ENCODE measurements at places on chromosomes 5 and 9.
A peak's percentile ranks its signal among the peaks of the same experiment; 100 is the strongest.

GRCh38 chr5:181111010-181111409 lies 20.0 kb downstream of the OR2V1 start:
- peaks cover 68% of the 10 kb centered on the region for H3K27me3 ChIP-seq
- no peak for DNase-seq
- peaks cover 13% of the 10 kb centered on the region for H3K4me1 ChIP-seq
- H3K4me3 ChIP-seq = no peak overlapping the region
- no peaks in the 10 kb centered on the region for H3K36me3 ChIP-seq

GRCh38 chr5:5370059-5370774 lies 52.3 kb upstream of the ICE1 start:
- no peak overlapping the region for H3K4me3 ChIP-seq
- DNase-seq = no peak
- H3K36me3 ChIP-seq = no peaks in the 10 kb centered on the region
- H3K4me1 ChIP-seq = no peaks in the 10 kb centered on the region

DNA sequence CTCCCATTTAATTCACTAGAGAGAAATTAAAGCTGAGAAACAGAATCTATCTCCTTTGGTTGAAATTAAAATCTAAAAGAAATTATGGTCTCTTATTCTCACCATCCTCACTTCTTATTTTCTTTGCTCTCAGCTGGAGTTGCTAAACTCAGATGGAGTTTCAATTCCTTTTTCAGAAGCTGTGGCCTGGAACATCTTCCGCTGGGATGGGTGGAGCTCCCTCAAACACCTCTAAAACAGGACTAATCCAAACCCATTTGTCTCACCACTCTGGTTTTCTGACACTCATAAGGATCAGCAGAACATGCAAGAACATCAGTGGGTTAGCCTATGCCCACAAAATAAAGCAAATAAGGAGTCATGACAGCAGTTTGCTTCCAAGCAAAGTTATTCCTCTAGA lies 39.6 kb upstream of the CEP78 start:
- DNase-seq = no peak
- peaks cover 37% of the 10 kb centered on the region for H3K4me1 ChIP-seq
- H3K27ac ChIP-seq = no peak overlapping the region
- no peak overlapping the region for H3K4me3 ChIP-seq
- H3K27me3 ChIP-seq = no peaks in the 10 kb centered on the region
- peaks cover 36% of the 10 kb centered on the region for H3K36me3 ChIP-seq

DNA sequence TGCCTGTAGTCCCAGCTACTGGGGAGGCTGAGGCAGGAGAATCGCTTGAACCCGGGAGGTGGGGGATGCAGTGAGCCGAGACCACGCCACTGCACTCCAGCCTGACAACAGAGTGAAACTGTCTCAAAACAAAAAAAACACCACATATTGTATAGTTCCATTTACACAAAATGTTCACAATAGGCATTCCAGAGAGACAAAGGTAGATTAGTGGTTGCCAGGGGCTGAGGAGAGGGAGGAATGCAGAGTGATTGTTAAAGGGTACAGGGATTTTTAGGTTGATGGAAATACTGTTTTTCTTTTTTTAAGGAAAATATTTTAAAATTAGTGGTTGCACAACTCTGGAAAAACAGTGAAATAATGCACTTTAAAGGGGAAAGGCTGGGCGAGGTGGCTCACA lies 19.6 kb downstream of the ETF1 start:
- H3K4me1 ChIP-seq = peaks cover 39% of the 10 kb centered on the region
- no peak for DNase-seq
- H3K36me3 ChIP-seq = peaks cover 41% of the 10 kb centered on the region

GRCh38 chr5:82519558-82519957 lies 241.4 kb upstream of the RPS23 start:
- H3K27me3 ChIP-seq = peaks cover 8% of the 10 kb centered on the region
- DNase-seq = no peak
- no peaks in the 10 kb centered on the region for H3K36me3 ChIP-seq
- no peaks in the 10 kb centered on the region for H3K4me1 ChIP-seq
- no peak overlapping the region for H3K27ac ChIP-seq
- no peak overlapping the region for H3K4me3 ChIP-seq

DNA sequence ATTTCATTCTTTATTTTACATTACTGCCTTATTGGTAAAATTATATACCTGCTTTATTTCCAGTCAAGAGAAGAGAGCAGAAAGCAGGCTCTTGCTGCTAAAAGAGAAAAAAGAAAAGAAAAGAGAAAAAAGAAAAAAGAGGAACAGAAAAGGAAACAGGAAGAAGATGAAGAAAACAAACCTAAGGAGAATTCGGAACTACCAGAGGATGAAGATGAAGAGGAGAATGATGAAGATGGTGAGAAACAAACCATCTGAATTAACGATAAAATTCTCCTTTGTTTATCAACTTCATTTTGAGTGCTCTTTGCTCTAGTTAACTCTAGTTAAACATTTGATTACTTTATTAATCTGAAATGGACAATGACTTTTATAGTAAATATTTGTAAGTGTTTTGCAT lies 23.5 kb upstream of the EIF4EBP3 start:
- H3K4me1 ChIP-seq = no peaks in the 10 kb centered on the region
- peak overlapping the region; percentile 4 for H3K27ac ChIP-seq
- no peak overlapping the region for H3K4me3 ChIP-seq
- peaks cover 11% of the 10 kb centered on the region for H3K36me3 ChIP-seq
- H3K27me3 ChIP-seq = no peaks in the 10 kb centered on the region
- no peak for DNase-seq

- H3K27ac ChIP-seq = no peak overlapping the region
- peaks cover 2% of the 10 kb centered on the region for H3K27me3 ChIP-seq
- no peak overlapping the region for H3K4me3 ChIP-seq
- H3K36me3 ChIP-seq = peaks cover 31% of the 10 kb centered on the region
Observed at GRCh38 chr9:69931340-69931739, 110.7 kb downstream of the CFAP95 start.

DNA sequence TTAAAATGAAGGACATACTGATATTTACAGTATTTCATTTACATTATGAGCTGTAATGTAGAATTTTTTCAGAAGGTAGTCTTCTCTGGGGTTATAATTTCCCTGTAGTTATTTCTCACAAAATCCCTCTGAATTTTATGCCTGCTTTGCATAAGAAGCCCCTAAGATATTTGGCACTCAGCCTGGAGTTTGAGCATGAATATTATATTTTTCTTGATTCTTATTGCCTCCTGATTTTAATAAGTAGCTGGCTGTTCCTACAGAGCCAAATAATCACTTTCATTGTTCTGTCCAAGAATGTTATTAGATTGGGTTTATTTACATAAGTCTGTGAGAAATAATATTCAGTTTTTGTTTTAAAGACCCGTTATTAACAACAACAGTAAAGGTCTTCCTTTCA lies 195.0 kb downstream of the FER start:
- H3K4me3 ChIP-seq = no peak overlapping the region
- H3K36me3 ChIP-seq = no peaks in the 10 kb centered on the region
- no peaks in the 10 kb centered on the region for H3K4me1 ChIP-seq
- no peak for DNase-seq
